EL (cell line): ENCODE measurements at places on chromosomes 2 and 18.

DNA sequence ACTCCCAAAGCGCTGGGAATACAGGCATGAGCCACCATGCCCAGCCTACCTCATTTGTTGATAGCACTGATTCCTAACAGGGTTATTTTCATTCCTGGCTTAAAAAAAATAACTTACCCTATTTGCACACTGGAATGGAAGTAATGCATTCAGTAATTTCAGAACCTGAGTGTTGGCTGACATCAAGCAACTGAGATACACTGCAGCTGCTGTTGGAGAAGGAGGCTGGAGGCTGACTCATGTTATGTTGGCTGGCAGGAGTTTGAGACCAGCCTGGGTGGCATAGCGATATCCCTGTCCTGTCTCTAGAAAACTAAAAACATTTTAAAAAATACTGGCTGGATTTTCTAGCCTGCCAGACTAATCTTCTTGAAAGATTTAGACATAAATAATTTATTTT, 385.1 kb upstream of the MEX3C start:
- no peak for DNase-seq

DNA sequence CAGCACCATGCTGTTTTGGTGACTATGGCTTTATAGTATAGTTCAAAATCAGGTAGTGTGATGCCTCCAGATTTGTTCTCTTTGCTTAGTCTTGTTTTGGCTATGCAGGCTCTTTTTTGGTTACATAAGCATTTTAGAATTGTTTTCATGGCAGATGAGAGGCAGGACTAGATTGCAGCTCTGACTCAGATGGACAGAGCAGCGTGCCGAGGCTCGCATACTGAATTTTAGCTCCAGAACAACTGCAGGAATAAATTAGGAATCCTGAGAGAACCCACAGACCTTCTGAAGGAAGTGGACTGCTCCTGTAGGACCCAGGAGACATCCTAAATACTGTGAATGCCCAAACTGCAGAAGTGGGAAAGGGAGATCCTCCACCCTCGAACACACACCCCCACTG, 141.6 kb downstream of the NETO1 start:
- DNase-seq, result no peak

DNA sequence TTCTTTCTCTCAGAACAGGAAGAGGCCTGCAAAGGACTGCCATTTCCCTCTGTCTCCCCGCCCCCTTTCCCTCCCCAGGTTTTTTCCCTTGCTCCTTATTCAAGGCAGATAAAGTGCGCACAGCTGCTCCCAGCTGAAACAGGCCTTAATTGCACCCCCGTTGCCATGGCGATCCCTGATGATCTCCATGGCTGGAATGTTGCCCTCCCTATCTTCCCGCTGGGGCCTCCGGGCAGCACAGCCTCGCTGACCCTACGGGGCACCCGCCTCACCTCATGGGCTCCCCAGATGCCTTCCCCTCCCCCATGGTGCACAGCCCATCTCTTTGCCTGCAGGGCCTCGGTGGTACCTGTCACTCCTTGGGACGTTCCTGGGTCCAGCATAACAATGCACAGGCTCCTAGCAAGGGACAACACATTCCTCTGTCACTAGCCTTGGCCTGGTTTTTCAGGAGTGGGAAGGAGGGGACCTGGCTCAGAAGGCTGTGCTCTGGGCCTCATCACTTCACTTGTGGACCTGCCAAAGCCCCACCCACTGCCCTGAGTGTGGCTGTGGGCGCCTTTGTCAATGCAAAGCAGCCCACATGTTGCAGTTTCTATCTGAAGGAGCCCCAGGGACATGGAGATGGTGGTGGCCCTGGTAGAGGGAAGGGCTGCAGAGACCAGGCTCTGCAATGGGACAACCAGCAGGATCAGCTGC, 115.0 kb downstream of the CELF4 start:
- DNase-seq, result peak; percentile 15

GRCh38 chr18:24982831-24983230, 369.1 kb downstream of the ZNF521 start:
- DNase-seq, result no peak

DNA sequence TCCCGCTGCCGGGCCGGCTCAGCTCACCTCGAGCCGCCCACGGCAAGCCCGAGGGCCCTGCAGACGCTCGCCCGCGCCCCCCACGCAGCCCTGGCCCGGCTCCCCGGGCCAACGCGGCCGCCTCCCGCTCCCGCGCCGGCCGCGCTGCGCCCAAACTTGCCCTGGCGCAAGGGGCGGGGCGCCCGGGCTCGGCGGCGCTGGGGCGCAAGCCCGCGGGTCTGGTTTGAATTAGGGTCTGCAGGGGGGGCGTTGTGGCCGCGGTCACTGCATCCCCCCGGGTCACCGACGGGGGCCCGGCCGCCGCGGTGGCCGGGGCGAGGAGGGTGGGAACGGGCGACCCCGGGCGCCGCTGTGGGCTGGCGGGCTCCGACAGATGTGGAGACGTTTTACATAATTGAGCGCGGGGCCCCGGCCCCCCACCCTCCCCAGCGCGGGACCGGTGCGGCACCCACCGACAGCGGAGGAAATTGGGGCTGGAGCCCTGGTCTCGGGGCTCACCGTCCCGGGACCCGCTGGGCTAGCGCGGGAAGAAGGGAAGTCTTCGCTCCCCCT, 690 bp downstream of the SDC1 start:
- DNase-seq, result no peak

DNA sequence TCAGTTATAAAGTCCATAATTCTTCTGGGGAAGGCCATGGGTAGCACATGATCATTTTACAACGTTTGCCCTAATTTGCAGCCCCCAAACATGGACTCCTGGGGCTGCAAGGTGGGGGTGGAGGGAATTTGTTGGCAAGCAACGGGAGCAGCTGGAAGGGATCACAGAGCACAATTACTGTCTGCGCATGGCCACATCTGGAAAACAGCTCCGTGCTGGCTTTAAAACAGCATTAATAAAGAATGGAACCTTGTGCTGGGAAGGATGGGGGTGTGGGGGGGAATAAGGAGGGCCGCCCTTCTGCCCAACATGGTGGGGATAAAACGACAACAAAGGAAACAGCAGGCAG, 60.9 kb upstream of the SLC14A2 start:
- no peak for DNase-seq

DNA sequence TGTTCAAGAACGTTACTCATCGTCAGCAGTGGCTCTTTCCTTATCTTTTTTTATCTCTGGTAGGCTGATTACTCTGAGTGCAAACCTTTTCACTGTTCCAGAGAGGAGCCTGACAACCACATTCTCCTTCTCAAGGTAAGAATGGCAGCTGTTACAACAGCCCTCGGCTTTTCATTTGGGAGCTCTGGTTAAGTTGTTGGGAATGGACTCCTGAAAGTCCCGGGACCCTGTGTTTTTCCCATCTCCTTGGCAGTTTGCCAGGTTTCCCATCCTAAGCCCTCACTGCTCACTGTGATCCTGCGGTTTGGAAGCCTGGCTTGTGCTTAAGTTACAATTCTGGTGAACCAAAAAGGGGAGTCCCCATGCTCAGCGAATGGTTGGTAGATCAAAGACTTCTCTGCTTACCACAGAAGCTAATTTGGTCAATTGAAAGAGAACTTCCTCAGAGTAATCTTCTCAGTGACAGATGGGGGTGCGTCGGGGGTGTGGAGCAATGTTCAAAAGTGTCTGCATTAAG, 122.3 kb downstream of the LYPD6B start:
- DNase-seq, result no peak

DNA sequence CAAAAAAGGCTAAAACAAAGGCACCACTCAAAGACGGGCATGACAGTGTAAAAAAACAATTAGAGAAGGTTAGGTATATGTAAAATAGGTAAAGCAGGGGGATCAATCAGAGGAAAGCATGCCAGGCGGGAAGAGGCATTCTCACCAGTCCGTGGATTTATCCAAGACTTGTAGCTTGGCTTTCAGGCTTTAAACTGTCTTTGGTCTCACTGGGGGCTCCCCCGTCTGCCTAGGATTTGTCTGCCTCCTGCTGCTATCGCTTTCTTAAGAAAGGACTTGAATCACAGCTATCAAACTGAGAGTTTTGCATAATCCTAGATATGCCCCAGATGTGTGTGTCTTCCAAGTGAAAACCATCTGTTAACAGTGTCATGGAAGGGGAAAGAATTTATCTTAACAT, 11.1 kb upstream of the GORASP2 start:
- DNase-seq, result no peak

DNA sequence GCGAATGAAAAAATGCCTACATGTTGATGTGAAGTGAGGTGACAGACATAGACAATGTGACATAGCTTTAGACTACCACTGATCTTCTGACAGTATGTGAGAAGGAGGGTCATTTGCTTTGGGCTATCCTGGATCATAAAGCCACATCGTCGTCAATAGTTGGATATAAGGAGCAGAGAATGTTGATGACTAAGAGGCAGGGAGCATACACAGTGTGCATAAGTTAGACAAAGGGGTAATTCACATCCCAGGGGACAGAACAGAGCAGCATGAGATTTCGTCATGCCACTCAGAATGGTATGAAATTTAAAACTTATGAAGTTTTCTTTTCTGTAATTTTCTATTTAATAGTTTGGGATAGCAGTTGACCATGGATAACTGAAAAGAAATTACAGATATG, 403.2 kb downstream of the DSC3 start:
- DNase-seq, result no peak

GRCh38 chr2:69097891-69098655, 85.1 kb downstream of the ANTXR1 start:
- DNase-seq, result no peak

- peak; percentile 25 for DNase-seq
Measured at GRCh38 chr2:15579641-15580040, 12.0 kb upstream of the DDX1 start.

DNA sequence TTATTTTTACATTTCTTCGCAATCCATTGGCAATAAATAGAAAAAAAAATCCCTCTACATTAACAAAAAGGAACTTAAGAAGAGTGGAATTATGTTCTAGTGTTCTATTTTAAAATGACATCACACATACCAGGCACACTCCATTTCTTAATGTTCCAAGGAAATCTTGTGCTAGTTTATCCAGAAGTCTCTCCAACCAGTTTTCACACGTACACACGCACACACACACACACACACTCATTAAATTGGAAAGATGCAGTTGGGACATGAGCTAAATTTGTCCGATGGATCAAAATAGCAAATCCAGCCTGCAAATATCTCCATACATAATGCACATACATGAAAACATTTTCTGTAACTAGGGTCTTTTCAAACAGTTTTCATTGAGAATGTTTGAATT, 78.3 kb downstream of the KCNJ3 start:
- no peak for DNase-seq

DNA sequence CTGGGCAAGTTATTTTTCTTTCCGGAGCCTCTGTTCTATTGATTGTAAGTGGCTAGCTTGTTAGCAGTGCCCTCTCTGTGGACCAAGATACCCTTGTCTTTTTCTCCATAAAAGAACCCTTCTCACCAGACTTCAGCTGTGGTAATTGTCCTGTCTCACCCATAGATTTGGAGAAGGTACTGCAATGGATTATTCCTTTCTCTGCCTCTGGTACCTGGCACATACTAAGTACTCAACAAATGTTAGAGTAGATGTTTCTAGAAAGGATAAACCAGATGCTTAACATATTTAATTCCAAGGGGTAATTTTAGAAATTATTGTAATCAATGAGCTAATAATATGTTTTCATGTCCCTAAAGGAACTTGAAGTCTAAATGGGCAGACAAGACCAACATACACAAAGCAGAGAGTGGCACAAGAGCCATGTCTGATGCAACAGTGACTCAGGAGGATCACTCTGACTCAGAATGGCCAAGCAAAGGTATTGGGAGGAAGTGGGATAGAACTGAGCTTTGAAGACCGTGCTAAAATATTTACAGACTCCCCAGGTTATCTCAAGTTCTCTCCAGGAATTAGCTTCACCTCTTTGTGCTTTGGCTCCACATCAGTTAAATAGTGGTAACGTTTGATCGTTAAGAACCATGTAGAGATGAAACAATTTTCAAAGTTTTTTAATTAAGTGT, 129.7 kb upstream of the OSR1 start:
- DNase-seq, result peak; percentile 76

GRCh38 chr2:127415593-127416505, 2.4 kb upstream of the PROC start:
- DNase-seq, result no peak

- peak; percentile 9 for DNase-seq
Measured at GRCh38 chr18:68847219-68847837, 49.4 kb downstream of the CCDC102B start.

GRCh38 chr18:60202708-60203107, 169.9 kb downstream of the MC4R start:
- DNase-seq, result no peak

DNA sequence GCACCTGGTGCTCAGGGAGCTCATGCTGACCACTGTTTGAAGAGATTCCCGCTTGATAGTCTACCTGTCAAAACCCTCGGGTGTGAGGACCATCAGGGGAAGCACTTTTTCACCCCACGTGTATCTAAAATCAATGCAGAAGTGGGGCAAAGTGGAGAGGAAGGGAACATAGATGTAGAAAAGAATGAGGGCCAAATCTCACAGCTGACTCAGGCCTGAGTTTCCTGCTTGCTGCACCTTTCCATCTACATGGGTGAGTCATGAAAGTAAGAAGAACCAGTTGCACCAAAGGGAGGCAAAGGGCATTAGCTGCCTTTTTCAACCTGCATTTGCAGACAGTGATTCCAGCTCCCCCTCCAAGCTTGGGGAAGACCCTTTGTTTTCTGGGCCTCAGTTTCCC, 100.2 kb upstream of the MYCN start:
- DNase-seq, result no peak

DNA sequence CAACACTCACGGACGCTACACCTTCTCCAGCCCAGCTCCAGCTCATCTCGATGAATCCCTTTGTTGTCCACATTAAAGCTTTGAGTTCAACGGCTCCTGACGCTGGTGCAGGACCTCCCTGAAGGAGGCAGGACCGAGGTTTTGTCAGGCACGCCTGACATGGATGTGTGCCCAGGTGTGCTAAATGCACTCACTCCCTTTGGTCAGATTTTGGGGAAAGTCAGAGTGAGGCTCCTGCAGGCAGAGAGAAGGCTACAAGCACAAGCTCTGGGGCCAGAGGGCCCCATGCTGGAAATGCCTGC, 78.6 kb downstream of the NDUFA10 start:
- no peak for DNase-seq

DNA sequence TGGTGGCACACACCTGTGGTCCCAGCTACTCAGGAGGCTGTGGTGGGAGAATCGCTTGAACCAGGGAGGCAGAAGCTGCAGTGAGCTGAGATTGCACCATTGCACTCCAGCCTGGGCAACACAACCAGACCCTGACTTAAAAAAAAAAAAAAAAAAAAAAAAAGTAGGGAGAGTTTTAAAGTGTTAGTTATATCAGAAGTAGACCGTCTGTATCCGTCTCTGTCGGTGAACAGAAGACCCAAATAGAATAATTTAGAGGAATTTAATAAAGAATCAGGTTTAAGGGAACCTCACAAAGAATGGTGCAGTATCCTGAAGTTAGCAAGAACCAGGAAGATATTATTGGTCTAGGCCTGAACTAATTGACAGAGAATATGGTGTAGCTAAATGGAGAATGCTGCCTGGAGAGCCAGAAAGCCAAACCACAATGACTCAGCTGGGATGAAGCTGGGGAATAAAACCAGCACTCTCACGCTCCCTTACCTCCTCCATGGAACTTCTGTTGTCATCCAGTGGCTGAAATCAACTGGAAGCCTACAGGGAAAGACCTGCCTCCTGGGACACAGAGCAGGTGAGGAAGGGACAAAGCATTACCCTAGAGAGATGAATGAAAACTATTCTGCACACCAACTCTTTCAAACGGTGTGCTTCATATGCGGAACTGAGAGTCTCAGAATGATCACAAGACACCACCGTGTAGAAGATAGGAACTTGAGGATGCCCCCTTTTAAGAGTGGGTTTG, 39.1 kb upstream of the PLEKHM3 start:
- DNase-seq, result peak; percentile 91
